Ureter (tissue), 1 donor: ENCODE measurements at places on chromosomes 4 and X.

- peak; percentile 56 for DNase-seq
These were observed at the start of the genes DHRSX and ZBED1 for GRCh38 chrX:2500803-2501558. TSS of gene DHRSX (minus strand) at chrX:2500976. CDS start at chrX:2500925, 51 bp downstream. TSS of gene ZBED1 (minus strand) at chrX:2500976. CDS start at chrX:2490719, 10,257 bp downstream.

DNA sequence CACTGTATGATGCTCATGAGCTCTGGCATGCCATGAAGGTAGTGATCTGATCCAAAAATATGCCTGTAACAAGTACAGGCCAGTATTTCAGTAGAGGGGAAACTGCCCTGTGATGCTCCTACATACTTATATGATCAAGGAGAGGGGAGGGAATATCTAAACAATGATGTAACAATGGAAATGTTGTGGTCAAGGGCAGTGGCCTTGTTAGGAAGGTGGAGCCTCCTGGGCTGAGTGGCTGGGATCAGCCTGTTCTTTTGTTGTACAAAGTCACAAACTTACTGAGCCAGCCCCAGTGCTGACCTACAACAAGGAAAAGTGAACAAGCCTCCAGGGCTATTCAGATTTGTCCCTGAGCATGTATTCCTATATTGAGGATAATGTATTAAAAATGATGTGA is 70.3 kb downstream of the ANXA10 start:
- DNase-seq, result no peak

- no peak for DNase-seq
These were observed 29.2 kb upstream of the NPY2R start for GRCh38 chr4:155179216-155179615.

GRCh38 chr4:56118055-56118454 is 169.3 kb downstream of the CEP135 start:
- no peak for DNase-seq

DNA sequence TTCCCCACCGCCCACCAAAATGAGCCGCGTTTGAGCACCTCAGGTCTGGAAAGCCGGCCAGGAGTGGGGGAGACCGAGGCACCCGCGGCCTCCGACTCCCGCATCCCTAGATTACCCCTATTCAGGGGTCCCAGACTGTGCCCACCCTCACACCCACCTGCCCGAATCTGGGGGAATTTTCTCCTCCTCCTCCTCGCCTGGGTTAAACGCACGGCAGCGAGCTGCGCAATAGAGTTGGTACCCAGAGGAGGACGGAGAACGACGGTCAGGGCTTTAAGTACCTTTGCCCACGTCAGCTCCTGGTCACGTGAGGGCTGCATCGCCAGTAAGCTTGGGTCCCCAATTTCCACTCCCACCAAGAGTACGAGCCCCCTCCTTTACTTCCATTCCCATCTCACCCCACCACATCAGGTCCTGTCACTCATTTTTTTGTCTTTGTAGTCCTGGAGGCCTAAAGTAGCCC is at the start of gene ARMCX2:
TSS of gene ARMCX2 (minus strand) at position 250 of the 463 bp plus-strand sequence. CDS start 2,262 bp downstream, outside the sequence.
- peak; percentile 66 for DNase-seq

DNA sequence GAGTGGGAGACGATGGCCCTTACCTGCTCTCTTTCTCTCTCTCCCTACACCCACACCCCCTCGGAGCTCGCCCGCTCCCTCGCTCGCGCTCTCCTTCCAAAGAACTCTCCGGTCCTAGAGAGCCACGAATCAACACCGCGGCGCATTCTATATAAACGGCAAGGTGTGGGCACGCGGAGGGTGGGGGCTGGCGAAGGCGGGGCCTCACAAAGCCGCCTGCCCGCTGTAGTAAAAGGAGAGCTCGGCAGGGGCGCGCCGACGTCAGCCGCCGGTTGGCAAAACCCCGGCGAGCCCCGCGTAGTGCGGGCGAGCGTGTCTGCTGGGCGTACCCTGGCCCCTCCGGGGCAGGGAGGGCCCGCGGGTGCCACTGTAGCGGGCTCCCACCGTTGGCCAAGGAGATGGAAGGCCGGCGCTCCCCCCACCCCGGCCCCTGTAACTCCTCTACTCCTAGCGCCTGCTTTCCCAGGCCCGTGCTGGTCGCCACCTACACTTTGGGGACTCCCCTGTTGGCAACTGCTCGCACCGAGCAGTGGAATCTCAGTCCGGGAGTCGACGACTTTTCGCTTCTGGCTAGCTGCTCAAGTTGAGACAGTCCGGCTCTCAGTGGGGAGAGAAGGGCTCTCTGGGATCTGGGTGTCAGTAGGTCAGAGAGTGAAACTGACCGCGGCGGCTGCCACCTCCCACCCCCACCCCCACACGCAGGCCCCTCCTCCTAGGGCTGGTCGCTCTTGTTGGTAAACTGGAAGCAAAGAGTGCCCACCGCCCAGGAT is 325.5 kb upstream of the F9 start:
- DNase-seq, result peak; percentile 53
